Fibroblast of the conjunctiva (primary cell): ENCODE measurements at places on chromosomes 3 and 15.

- no peak for DNase-seq
These were observed 14.6 kb downstream of the ISG20 start for GRCh38 chr15:88653200-88654064.

- no peak for DNase-seq
These were observed 238.5 kb downstream of the WDR72 start for GRCh38 chr15:53520996-53521395.

DNA sequence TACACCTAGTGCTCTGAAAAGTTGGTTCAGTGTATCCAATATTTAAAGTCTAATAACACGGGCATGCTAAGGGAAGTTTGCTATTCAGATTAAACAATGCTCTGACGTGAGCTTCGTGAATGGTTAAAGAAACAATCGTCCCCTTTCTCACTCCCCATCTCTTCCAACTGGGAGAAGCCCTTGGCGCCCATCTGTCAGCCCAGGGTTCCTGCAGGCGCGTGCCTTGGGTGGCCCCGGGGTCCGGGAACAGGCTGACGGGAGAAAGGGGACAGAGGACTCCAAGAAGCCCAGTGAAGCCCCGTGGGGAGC is 413 bp downstream of the SEC22C start:
- DNase-seq: no peak

DNA sequence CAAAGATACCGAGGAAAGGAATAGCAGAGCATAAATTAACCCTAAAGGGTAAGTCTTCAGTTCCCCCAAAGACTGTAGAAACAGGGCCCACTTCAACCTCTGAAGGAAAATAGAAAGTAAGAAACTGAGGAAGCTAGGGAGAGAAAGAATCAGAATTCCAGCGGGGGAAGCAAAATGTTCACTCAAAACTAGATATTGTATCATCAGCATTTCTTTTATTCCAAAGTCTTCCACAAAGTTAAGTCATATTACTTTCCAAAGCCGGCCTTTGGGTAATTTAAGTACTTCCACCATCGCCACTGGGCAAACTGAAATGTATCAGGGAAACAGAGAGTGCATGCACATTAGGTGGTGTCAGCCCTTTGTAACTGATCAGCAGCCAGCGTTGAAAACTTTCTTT is 88.3 kb downstream of the RSL24D1 start:
- DNase-seq: no peak

DNA sequence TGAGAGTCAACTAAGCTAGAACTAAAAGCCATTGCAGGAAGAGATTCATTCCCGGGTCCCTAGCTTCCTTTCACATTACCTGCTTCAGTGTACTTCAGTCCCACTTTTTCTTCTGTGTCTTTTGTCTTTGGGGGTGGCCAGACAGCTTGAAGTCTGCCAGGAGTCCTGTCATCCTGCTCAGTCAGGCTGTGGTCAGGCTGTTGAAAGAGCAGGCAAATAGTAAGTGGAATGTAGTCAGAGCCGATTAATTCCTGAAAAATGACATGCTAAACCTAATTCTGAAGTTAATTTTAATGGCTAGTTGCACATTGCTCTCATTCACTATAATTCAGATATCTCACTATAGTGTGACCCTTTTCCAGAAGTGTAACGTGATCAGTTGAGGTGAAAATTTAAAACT is 129.6 kb downstream of the FMN1 start:
- no peak for DNase-seq

- DNase-seq: peak; percentile 3
These were observed 245.6 kb upstream of the GOLIM4 start for GRCh38 chr3:168341192-168341815.

DNA sequence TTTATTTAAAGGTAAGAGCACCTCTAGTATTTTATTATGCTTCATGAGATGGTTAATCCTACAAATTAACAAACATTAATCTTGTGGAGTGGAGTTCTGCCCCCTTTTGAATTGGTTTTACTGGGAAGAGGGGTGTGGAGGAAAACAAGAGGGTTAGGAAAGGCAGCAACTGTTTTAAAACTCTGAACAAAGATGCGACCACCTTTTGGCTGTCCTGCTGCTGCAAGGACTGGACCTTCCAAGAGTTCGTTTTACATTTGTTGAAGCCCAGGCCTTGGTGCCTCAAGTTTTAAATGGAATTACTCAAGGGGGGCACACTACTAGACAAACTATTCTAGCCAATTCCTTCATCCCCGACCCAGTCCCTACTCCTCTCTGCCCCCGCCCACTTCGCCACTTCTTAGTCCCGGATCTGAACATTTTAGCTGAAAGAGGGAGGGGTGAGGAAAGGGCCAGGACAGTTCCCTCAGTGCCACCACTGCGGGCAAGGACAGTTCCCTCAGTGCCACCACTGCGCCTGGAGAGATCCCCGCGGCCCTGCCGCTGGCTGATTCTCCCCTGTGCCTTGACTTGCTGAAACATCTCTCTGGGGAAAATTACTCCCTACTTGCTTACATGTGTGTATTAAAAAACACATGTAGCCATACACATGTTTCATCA is 11.2 kb downstream of the SOX2 start:
- no peak for DNase-seq

DNA sequence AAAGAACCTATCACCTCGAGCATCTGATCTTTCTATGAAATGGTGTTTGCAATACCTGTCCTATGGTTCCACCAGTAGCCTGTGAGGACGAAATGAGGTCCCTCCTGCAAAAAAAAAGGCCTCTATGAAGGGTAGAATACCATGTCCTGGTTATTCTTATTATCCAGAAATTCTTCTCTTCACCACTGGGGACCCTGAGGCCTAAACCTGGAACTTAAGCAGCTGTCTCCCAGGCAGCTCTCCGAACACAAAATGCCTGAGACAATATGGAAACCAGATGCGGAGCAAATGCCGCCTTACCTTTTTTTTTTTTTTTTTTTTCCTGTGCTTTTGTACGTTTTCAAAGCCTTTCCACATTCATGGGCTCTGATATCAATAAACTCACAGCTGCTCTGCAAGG is 62.1 kb upstream of the WNT5A start:
- peak; percentile 27 for DNase-seq

GRCh38 chr3:195809291-195809785 is 2.4 kb downstream of the MUC4 start:
- DNase-seq: no peak
